ENCODE measurements at places on chromosomes 5 and 9.

- peak; percentile 73 for DNase-seq
These were observed 347.6 kb downstream of the EBF1 start for GRCh38 chr5:158751961-158752655.

- no peak for DNase-seq
These were observed 1382.4 kb upstream of the WWC1 start for GRCh38 chr5:166909040-166909439.

- DNase-seq, result no peak
These were observed 1.8 kb upstream of the MYORG start for GRCh38 chr9:34378376-34379060.

GRCh38 chr9:82196622-82197441 lies 208.3 kb downstream of the SPATA31D1 start:
- DNase-seq, result no peak

DNA sequence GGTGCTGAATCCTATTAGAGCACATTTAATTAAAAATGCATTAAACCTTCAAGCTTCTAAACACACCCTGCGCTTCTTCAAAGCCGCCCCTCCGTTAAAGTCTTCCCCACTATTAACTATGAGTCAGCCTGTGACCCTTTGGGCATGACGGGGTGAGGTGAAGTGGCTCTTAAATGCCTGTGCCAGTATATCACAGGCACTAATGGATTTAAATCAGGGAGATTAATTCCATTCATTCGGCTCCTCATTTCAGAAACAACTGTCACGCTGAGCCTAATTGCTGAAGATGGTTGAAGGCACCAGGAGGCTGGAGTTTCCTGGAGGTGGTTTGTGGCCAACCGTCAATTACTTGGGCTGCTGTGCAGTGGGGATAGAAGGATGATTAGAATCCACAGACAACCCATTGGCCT lies 192.6 kb upstream of the MSX2 start:
- DNase-seq, result no peak

DNA sequence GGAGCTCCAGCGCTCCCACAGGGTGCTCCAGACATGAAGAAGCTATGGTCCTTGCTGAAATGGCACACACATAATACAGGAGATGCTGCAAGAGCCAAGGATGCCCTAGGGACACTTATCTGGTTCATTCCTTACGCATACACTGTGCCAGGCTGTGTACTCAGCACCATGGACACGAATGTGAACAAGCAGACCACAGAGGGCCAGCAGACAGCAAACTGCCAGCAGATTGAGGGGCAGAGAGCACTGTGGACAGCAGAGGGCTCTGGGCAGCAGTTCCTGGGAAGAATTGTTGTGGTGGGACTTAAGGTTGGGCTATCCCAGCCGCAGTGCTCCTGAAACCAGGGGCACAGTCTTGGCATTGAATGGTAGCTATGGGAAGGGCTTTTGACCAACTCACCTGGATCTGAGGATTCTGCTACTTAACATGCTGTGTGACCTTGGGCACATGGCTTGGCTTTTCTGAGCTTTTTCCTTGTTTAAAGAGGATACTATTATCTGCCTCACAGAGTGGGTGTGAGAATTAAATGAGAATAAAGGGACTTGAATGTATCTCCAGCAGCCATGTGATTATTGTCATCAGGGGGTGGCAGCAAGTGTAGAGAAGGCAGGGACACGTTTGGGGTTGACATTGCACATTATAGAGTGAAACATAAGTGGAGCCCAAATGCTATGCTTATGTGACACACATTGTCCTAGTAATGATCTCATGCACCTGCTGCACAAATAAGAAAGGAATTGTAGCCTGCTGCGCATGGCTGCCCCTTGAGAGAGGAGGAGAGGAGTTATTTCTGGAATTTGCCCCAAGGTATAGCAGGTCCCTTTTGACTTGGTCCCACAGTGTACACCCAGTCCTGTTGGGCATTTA lies 30.1 kb downstream of the PPARGC1B start:
- DNase-seq, result no peak

DNA sequence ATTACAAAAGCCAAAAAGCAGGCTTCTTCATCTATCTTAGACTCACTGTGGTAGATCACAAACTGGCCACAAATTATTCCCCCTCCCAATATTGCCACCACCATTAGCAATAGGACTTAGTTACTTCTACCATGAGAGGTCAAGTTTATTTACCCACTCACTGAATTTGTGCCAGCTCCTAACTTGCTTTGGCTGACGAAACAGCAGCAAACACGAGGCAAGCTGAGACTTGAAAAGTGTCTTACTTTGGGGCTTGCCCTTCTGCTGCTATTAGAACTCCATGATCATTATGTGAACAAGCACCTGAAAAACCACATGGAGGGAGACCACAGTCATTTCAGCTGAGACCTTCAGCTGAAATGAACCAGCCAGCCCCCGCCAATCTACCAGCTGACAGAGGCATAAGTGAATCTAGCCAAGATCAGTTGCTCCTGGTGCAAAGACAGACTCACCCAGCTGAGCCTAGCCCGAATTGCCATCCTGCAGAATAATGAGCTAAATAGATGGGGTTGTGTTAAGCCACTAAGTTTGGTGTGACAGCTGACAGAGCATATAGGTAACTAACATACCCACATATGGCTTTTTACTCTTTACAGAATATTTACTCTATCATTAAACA lies 5.7 kb downstream of the WDR41 start:
- DNase-seq, result no peak

- DNase-seq, result no peak
These were observed 2.7 kb downstream of the RFESD start for GRCh38 chr5:95649274-95649673.

DNA sequence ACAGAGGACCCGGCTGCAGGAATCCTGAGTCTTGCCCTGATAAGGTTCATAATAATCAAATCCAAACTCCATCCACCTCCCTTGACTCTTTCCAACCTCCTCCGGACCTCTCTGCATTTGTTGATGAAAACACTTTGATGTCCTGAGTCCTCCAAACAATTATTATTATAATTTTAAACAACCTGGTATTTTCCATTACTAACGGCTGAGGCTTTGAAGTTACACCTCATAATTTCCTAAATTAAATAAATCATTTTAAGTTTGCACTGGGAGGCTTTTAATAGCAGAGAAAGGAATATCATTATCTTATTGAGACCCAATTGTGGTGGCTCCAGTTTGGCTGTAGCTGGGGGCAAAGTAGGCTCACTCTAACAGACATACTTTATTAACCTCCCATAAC lies 9.5 kb downstream of the MSX2 start:
- DNase-seq, result no peak

GRCh38 chr5:139158791-139159190 lies 39.4 kb downstream of the SIL1 start:
- no peak for DNase-seq

DNA sequence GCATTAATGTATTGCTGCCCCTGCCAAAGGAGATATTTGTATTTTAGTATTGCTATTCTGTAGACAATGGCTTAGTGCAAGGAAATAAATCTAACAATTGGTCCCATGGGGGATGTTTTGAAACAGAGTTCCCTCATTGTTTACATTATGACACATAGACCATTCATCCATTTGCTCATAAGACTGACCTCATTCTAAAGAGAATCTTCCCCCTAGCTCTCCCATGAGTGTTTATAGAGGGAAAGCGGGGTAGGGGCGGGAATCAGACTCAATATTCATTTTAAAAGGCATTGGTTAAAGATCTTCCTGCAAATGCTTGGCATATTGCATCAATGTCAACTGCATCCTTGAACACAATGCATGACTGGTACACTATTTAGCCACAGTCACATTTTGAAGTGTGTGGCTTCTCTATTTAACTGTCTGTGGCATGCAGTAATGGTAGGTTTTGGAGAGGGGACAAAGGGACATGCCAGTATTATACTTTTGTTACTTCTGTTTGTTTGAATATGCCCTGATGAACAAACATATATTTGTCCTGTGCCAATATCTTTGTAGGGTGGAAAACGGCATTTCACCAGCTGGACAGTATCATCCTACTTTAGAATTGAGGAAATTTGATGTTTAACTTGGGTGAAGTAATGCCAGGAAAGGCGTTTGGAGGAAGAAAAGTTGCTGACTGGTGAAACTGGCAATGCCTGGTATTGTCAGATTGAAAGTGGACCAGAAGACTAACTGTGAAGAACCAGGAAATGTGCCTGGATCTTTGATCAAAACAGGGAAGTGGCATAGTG lies 84.1 kb upstream of the MEGF10 start:
- DNase-seq, result no peak

DNA sequence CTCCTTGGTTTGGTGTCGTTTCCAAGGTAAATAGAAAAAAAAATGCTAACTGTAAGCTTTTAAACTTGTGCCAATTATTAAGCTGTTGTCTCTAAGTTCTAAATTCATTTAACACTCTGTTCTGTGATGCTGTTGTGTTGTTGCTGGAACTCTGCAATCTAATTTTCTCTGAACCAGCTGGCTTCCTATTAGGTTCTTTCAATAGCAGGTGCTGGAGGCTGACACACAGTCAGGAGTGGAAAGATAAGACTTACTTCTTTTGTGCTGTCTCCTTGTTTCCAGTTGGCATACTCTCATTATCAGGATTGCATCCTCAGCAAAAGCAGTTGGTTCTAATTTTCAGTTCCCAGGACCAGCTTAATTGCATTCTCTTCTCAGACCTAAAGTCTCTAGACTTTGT lies 1252.6 kb upstream of the NUDT12 start:
- no peak for DNase-seq

- DNase-seq, result no peak
These were observed 75.1 kb downstream of the KCNT1 start for GRCh38 chr9:135776893-135777622.

GRCh38 chr5:10009802-10010201 lies 239.9 kb downstream of the ATPSCKMT start:
- no peak for DNase-seq

GRCh38 chr9:23621188-23621587 lies 204.9 kb downstream of the ELAVL2 start:
- DNase-seq, result no peak

- DNase-seq, result no peak
These were observed 53.7 kb downstream of the LHFPL2 start for GRCh38 chr5:78594610-78595457.

GRCh38 chr5:10586555-10586954 lies 22.7 kb downstream of the ANKRD33B start:
- DNase-seq, result no peak

- peak; percentile 20 for DNase-seq
These were observed 69.3 kb downstream of the SLC1A1 start for GRCh38 chr9:4559261-4560182.

DNA sequence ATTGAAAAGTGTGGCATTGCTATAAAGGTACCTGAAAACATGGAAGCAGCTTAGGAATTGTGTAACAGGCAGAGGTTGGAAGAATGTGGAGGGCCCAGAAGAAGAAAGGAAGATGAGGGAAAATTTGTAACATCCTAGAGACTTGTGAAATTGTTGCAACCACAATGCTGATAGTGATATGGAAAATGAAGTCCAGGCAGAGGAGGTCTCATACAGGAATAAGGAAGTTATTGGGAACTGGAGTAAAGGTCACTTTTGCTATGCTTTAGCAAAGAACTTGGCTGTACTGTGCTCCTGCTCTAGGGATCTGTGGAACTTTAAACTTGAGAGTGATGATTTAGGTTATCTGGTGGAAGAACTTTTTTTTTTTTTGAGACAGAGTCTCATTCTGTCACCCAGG lies 43.5 kb downstream of the PTPDC1 start:
- DNase-seq, result no peak

All from GM06990 (cell line).